HS-5 (cell line): ENCODE measurements at places on chromosomes 11 and 22.

- no peak for DNase-seq
Observed at GRCh38 chr11:35088676-35089075, 50.3 kb upstream of the CD44 start.

DNA sequence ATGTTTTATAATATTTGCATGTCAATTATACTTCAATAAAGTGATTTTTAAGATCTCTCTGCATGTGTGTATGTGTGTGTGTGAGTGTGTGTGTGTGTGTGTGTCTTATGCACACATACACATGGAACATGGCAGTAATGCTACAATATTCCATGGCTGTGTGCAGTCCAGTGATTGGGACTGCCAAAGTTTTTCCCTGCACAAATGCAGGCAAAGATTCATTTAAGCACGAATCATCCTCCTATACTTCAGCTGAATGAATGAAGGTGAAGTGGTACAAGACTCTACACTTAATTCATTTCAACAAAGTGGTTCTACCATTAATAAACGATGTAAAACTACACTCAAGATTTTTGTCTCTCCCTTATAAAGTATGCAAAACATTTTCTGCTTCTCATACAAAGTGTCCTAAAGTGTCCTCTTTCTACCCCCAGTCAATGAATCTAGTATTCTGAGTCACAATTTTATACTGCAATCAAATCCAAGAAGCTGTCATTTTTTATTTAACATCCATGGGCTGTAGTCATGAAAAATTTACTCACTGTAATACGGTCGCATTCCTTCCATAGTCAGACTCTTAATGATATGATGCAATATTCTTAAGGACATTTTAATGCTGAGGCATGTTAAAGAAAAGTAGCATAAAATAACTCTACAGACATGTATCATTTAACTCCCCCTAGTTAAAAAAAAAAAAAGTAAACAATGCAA, 132.4 kb downstream of the TTC28 start:
- DNase-seq = peak; percentile 23

GRCh38 chr22:32489377-32489776, 14.8 kb downstream of the FBXO7 start:
- no peak for DNase-seq

DNA sequence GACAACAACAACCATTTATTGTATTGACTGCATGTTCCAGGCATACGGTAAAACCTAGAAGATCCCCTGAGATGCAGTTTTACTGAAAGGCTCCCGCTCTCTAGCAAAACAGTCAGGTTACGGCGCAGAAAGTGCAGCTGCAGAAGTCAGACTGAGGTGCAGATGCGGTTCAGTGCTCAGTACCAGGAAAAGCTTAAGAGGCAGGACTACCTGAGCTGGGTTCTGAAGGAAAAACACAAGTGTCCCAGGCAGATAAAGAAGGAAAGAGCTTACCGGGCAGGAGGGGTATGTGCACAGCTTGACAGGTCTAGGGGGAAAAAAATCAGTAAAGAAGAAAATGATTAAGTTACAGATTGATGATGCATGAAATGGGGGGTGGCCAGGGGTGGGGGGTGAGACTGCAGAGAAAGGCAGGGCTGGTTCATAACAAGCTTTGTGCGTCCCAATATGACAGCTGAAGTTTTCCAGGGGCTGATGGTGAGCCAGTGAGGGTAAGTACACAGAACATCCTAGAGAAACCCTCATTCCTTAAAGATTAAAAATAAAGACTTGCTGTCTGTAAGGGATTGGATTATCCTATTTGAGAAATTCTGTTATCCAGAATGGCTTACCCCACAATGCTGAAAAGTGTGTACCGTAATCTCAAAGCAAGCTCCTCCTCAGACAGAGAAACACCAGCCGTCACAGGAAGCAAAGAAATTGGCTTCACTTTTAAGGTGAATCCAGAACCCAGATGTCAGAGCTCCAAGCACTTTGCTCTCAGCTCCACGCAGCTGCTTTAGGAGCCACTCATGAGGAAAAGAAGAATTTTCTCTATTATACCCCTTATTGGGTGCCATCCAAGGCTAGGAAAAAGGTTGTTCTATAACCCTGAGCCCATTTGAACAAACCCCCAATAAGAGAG, 11.9 kb downstream of the LARGE1 start:
- no peak for DNase-seq

DNA sequence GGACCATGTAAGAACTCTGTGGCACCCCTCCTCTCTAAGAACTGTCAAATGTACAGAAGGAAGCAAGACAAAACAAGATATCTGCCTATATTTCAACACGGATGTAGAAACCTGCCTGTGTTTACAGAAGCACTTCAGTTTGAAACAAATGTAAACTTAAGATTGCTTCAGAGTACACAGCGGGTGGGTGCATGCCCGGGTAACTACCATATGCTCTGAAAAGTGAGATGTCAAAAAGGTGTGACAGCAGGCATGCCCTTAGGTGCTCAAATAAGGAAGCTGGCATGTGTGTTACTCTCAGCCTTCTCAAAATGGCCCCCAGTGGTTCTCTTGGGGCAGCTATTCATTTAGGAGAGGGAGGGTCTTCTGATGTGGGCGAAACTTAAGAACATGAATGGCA, 5.2 kb downstream of the ACP2 start:
- DNase-seq = no peak
